Hepatocyte (in vitro differentiated cells): ENCODE measurements at places on chromosomes 5 and 9.

GRCh38 chr5:18018472-18018871, 384.2 kb downstream of the TAF11L14 start:
- no peak overlapping the region for H3K4me3 ChIP-seq
- H3K4me1 ChIP-seq: no peaks in the 10 kb centered on the region
- no peaks in the 10 kb centered on the region for H3K36me3 ChIP-seq
- no peak overlapping the region for H3K27ac ChIP-seq
- no peaks in the 10 kb centered on the region for H3K27me3 ChIP-seq

GRCh38 chr5:1884678-1885403, 2.1 kb upstream of the IRX4 start:
- H3K4me1 ChIP-seq: peaks cover 16% of the 10 kb centered on the region
- peaks cover 95% of the 10 kb centered on the region for H3K27me3 ChIP-seq
- H3K4me3 ChIP-seq: no peak overlapping the region
- H3K27ac ChIP-seq: no peak overlapping the region
- no peak for DNase-seq

GRCh38 chr5:72234265-72234700, 85.8 kb downstream of the MRPS27 start:
- H3K36me3 ChIP-seq: no peaks in the 10 kb centered on the region
- H3K27ac ChIP-seq: no peak overlapping the region
- DNase-seq: peak; percentile 7
- H3K4me1 ChIP-seq: no peaks in the 10 kb centered on the region
- H3K4me3 ChIP-seq: no peak overlapping the region

DNA sequence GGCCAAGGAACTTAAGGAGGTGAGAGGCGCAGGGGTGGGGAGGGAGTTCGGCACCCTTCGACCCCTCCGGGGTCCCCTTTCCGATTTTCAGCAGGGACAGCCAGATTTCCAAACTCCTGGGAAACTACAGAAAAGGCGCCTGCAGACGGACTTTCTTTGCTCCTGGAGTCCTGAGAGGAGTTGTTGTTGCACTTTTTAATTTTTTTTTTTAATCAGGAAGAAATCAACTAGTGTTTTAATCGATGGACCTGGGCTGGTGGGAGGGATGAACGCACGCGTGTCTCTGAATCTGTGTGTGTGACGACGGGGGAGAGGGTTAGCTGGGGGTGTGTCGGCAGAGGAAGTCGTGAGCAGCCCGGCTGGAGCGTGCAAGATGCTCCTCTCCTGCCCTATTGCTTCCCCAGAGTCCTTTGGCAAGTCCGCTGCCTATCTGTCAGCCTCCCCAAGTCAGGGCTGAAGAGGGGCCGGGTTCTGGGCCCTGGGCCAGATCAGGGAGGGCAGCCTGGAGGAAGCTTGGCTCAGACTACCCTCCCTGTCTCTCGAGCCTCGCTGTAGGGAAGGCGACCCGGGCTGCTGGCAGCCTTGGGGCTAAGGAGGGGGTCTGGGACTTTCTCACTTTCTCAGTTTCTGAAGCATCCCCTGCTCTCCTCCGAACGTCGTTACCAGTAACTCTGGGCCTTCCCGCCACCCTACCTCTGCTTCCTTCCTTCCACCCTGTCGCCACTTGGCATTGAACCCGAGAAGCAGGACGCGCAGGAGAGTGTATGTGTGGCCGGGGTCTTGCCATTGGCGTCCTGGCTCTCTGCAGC, 731 bp downstream of the PRR16 start:
- peaks cover 8% of the 10 kb centered on the region for H3K4me1 ChIP-seq
- H3K36me3 ChIP-seq: no peaks in the 10 kb centered on the region
- peak overlapping the region; percentile 90 for H3K27ac ChIP-seq
- DNase-seq: peak; percentile 52

- H3K36me3 ChIP-seq: no peaks in the 10 kb centered on the region
- H3K4me3 ChIP-seq: no peak overlapping the region
- peak overlapping the region; percentile 45 for H3K27ac ChIP-seq
- no peaks in the 10 kb centered on the region for H3K4me1 ChIP-seq
- H3K27me3 ChIP-seq: no peaks in the 10 kb centered on the region
These were observed 5.8 kb downstream of the TYRP1 start for GRCh38 chr9:12698986-12699385.

- H3K4me3 ChIP-seq: peak overlapping the region; percentile 63
- peaks cover 18% of the 10 kb centered on the region for H3K4me1 ChIP-seq
- H3K27me3 ChIP-seq: no peaks in the 10 kb centered on the region
- no peaks in the 10 kb centered on the region for H3K36me3 ChIP-seq
- H3K27ac ChIP-seq: peak overlapping the region; percentile 91
These were observed 2.5 kb downstream of the LPAR1 start for GRCh38 chr9:111035543-111036428.

DNA sequence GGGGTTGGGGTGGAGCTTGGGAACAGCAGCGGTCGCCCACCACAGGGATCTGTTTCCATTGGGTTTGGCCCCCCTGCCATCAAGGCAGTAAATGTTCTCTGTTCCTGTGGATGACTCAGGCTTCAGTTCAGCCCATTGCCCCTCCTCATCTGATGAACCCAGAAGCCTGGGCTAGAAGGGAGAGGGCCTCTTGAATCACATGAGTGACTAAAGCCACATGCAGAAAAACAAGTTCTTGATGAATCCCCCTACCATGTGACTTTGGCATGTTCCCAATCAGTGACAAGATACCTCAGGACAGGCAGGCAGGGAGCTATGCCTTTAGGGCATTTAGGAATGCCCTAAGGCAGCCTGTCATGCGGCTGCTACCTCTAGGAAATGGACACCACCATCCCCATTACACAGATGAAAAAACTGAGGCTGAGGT, 2.5 kb downstream of the SH3PXD2B start:
- H3K4me3 ChIP-seq: no peak overlapping the region
- no peaks in the 10 kb centered on the region for H3K27me3 ChIP-seq
- peak; percentile 71 for DNase-seq
- H3K4me1 ChIP-seq: peaks cover 20% of the 10 kb centered on the region

DNA sequence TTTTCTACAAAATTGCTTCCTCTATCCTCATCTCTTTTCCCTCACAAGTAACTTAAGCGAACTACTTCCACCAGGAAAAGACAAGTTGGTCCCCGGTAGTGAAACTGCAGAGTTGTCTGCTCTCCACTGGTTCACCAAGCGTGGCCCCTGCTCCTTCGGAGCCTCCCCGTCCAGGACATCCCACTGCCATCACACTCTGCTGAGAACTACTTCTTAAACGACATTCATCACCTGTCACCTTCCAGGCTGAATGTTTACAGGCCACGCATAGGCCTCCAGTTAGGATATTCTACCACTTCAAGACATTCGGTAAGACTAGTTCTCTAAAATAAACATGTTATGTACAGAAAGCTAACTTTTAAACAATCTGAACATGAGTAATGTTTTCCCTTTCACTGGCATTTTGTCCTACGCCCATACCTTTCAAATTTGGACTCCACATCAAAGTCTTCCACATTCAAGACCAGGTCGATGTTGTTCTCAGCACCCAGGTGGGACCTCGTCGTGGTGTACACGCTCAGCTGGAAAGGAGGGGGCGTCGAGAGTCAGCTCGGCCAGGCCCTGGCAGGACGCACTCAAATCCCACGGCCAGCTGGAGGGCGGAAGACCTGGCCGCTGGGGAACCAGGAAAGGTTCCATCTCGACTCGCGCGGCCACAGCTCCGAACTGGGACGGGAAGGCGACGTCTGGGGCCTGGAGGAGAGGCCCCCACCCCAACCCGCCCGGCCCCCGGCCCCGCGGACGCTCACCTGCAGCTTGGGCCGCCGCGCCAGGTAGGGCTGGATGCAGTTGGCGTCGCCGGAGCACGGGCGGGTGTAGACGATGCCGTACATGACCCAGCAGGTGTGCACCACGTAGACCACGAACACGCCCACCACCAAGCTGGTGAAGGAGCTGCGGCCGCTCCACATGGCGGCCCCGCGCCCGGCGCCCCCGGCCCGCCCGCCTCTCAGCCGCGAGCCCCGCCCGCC, 683 bp downstream of the CLPTM1L start:
- peak; percentile 51 for DNase-seq
- no peaks in the 10 kb centered on the region for H3K36me3 ChIP-seq
- H3K27me3 ChIP-seq: no peaks in the 10 kb centered on the region
- H3K4me1 ChIP-seq: peaks cover 15% of the 10 kb centered on the region
- H3K27ac ChIP-seq: peak overlapping the region; percentile 17

DNA sequence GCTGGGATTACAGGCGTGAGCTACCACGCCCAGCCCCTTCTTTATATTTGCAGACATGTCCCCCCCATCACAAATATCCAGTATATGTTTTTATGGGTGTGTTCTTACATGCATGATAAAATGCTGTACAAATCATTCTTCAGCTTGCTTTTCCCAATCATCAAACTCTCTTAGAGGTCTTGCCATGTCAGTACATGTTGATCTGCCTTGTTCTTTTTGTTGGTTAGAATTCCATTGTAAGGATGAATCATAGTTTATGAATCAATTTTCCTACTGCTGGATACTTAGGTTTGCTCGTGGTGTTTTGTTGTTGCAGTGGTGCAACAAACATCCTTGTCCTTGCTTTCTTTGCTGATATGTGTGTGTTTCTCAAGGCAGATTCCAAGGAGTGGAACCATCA, 79.9 kb upstream of the NEURL1B start:
- no peaks in the 10 kb centered on the region for H3K36me3 ChIP-seq
- H3K4me3 ChIP-seq: no peak overlapping the region
- DNase-seq: no peak
- peaks cover 23% of the 10 kb centered on the region for H3K4me1 ChIP-seq

GRCh38 chr9:113646946-113647914, 183.7 kb downstream of the RGS3 start:
- no peak for DNase-seq
- H3K4me3 ChIP-seq: no peak overlapping the region
- H3K27ac ChIP-seq: peak overlapping the region; percentile 64
- no peaks in the 10 kb centered on the region for H3K4me1 ChIP-seq

DNA sequence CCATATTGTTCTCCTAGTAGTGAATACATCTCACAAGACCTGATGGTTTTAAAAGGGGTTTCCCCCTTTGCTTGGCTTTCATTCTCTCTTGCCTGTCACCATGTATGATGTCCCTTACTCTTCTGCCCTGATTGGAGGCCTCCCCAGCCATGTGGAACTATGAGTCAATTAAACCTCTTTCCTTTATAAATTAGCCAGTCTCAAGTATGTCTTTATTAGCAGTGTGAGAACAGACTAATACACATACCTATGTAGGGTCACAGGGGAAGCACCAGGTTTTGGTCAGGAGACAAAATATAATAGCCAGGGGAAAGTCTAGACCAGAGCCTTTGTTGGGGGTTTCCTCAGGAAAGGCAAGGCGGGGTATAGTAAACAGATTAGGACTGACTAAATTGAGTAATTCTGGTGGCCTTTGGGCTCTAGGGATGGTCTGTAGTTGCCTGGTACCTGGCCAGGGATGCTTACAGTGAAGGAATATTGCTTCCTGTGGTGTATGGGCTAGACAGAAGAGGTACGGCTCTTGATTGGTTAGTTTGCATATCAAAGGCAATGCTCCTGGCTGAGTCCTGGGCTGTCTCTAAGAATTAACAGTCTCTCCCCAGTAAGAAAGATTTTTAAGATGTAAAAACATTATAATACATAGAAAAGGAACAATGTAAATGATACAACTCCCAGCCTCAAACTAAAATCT, 254.5 kb downstream of the ELAVL2 start:
- H3K27me3 ChIP-seq: no peaks in the 10 kb centered on the region
- no peak overlapping the region for H3K27ac ChIP-seq
- no peak overlapping the region for H3K4me3 ChIP-seq
- H3K36me3 ChIP-seq: no peaks in the 10 kb centered on the region
- no peaks in the 10 kb centered on the region for H3K4me1 ChIP-seq

- H3K27ac ChIP-seq: no peak overlapping the region
- no peaks in the 10 kb centered on the region for H3K36me3 ChIP-seq
- no peaks in the 10 kb centered on the region for H3K4me1 ChIP-seq
- peak; percentile 3 for DNase-seq
These were observed 32.4 kb downstream of the AHRR start for GRCh38 chr5:353612-354580.

GRCh38 chr5:135456238-135457099, 4.3 kb upstream of the TIFAB start:
- H3K27ac ChIP-seq: no peak overlapping the region
- peaks cover 3% of the 10 kb centered on the region for H3K27me3 ChIP-seq
- no peaks in the 10 kb centered on the region for H3K36me3 ChIP-seq
- H3K4me3 ChIP-seq: no peak overlapping the region

DNA sequence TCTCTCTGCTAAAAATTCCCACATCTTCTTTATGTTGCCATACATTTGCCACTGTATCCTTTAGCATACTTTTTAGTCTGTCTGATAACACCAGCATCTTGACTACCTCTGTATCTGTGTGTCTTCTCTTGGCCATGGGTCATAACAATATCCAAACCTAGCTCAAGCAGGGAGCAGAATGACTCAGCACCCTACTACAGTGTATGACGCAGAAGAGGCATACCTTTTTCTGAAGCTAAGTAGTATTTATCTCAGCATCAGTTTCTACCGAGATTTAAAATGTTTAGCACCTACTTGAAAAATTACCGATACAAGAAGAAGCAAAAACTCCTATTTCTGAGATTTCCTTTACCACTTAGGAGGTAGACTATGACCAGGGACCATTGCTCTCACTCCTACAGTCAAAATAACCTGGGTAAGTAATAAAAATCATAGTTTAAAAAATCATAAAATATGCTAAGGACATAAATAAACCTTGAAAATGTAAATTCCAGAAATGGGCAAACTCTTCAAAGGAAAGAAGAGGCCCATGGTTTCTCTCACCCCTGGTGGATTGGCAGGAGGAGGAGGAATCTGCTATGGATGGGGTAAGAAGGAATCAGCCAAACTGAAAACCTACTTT, 286.5 kb downstream of the MAST4 start:
- peaks cover 13% of the 10 kb centered on the region for H3K4me1 ChIP-seq
- H3K36me3 ChIP-seq: no peaks in the 10 kb centered on the region
- no peak overlapping the region for H3K4me3 ChIP-seq
- DNase-seq: no peak
- peak overlapping the region; percentile 31 for H3K27ac ChIP-seq

- no peak overlapping the region for H3K27ac ChIP-seq
- peak; percentile 16 for DNase-seq
- no peak overlapping the region for H3K4me3 ChIP-seq
- H3K27me3 ChIP-seq: no peaks in the 10 kb centered on the region
- H3K4me1 ChIP-seq: no peaks in the 10 kb centered on the region
These were observed 97.6 kb downstream of the SEMA6A start for GRCh38 chr5:116476897-116477537.

DNA sequence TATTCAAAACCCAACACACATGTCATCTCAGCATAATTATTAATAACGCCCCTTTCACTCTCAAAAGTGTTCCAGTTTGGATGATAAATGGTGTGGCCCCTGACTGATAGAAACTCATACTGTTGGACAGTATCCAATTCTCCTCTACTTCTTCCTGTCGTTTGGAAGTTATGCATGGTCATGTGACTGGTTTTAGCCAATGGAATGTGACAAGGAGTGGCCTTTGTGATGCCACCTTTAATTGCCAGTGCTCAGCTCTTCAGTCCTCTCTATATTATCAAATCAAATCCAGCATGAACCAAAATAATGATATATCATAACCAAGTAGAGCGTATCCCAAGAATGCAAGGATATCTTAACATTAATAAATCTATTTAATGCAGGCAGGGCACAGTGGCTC, 117.8 kb upstream of the SPIN1 start:
- no peak overlapping the region for H3K4me3 ChIP-seq
- no peaks in the 10 kb centered on the region for H3K27me3 ChIP-seq
- H3K4me1 ChIP-seq: no peaks in the 10 kb centered on the region

GRCh38 chr9:16514131-16514530, 356.3 kb downstream of the BNC2 start:
- no peaks in the 10 kb centered on the region for H3K27me3 ChIP-seq
- no peak overlapping the region for H3K4me3 ChIP-seq
- no peak overlapping the region for H3K27ac ChIP-seq
- H3K36me3 ChIP-seq: no peaks in the 10 kb centered on the region

- H3K27ac ChIP-seq: no peak overlapping the region
- no peak for DNase-seq
- H3K36me3 ChIP-seq: no peaks in the 10 kb centered on the region
- no peak overlapping the region for H3K4me3 ChIP-seq
- H3K4me1 ChIP-seq: no peaks in the 10 kb centered on the region
These were observed 153.4 kb downstream of the HSPA4 start for GRCh38 chr5:133205204-133205603.
